G401 (cell line): ENCODE measurements at places on chromosomes 13 and 19. TPM values are rescaled to one million over a fixed set of nuclear protein-coding genes. Genes with fewer than 3 reads are reported as not detected.

Gene CYP2B6
- total RNA-seq = not detected in 2 replicates

Gene ZNF813
- 0.37 and 0.75 TPM in 2 replicates for total RNA-seq

Gene PDE4A
- total RNA-seq = 7.6 and 10.7 TPM in 2 replicates

Gene MVB12A
- total RNA-seq = 76.7 and 112 TPM in 2 replicates

Gene ACP7
- total RNA-seq = not detected in 2 replicates

Gene GPR4
- total RNA-seq = 0.14 TPM in 1 of 2 replicates, not detected in the other

DNA sequence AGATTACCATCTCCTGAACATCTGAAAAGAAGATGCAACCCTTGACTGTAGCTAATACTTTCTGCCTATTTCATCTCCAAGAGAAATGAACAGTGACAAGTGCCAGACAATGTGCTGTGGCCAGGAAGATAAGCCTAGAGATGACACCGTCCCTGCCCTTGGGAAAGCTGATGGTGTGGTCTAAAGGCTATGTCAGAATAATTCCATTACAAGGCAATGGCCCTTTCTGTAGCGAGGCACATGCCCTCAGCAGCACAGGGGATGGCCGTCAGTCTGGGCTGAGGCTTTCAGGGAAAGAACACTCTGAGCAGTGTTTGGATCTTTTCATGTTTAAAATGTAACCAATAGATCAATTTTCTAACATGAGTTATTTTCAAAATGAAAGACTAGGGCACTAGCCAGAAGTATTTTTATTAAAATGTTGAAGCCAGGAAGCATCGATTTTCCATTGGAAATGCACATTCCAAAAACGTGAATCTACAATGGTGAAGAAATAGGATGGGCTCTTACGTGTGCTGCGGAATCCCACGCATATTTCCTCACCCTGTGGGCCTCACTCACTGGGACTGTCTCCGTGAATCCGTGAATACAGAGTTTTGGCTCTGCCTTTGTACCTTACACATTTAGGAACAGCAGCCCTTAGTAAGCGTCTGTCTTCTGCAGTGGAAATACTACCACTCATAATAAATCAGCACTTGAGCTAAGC, 22.0 kb downstream of the COL4A1 start:
- no peak for DNase-seq

- DNase-seq = no peak
These were observed 87.8 kb upstream of the RFC3 start for GRCh38 chr13:33730147-33730546.

DNA sequence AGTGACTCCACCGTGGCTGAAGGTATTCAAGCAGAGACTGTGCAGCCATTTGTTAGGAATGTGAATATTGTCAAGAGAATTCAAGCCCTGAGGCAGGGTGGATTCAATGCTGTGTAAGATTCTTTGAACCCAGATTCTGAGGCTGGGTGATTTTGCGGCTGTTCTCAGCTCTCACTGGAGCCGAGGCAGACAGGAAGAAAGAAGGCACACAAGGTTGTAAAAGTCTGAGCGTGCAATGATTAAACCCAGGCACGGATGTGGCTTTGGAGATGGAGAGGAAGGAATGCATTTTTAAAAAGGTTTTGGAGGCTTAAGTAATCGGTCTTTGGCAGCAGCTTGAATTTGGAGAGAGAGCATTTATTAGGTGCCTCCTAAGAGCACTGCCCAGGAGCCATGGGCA, 187.9 kb downstream of the KATNAL1 start:
- DNase-seq = no peak

DNA sequence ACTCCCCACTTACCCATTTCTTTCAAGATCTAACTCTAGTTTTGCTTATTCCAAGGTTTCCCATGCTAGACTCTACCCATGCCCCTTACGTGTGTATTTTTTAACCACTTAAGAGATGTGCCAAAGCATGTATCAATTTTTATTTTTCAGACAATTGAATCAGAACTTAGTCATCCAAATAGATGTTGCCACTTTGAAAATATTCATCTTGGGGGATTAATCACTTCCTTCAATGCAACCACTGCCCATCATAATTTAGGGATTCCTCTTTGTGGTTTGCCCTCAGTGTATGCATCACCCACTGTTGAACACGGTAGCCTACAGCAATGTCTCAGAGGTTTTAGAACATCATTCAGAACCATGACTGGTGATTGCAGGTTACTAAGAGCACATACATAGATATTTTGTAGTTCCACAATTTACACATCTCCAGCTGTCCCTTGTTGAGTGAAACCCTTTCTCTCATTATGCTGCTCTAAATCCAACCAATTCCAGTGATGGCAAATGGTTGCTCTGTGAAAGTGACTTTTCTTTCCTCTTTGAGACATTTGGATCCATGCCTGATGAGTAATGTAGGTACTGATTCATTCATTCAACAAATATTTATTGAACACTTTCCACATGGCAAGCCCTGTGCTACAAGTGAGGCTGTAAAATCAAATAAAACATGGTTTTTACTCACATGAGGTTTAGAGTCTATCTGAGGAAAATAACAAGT, 60.6 kb upstream of the SERP2 start:
- DNase-seq = no peak

- no peak for DNase-seq
These were observed 16.4 kb upstream of the ALOX5AP start for GRCh38 chr13:30718661-30719524.
